ENCODE measurements at places on chromosomes 1 and 21. TPM values are rescaled to one million over a fixed set of nuclear protein-coding genes. Genes with fewer than 3 reads are reported as not detected.

DNA sequence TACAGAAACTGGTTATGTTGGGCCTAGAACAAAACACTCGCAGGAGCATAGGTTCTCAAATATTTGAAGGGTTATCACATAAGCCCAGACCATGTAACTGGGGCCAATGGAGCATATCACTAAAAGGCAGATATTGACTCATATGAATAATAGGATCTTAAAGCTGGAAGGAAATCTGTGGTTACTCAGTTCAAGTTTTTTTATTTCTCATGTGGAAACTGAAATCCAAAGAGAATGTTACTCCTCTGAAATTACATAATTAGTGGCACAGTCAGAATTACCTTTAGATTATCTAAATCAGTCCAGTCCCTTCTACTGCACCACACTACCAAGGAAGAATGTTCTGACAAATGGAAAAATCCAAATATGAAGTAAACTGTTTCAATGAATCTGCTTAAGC, 12.0 kb downstream of the SLAMF8 start:
- no peak for DNase-seq
- H3K4me1 ChIP-seq: no peaks in the 10 kb centered on the region
- H3K4me3 ChIP-seq: no peak overlapping the region
- H3K27ac ChIP-seq: no peak overlapping the region

PTGS2 gene
- total RNA-seq: 11.5 TPM

TFF1 gene
- total RNA-seq: not detected

ANKRD45 gene
- total RNA-seq: not detected
